ENCODE measurements at places on chromosomes 4 and X. TPM values are rescaled to one million over a fixed set of nuclear protein-coding genes. Genes with fewer than 3 reads are reported as not detected.

SFRP2 gene
- not detected for total RNA-seq

RAB9A gene
- total RNA-seq: 13.5 TPM

DNA sequence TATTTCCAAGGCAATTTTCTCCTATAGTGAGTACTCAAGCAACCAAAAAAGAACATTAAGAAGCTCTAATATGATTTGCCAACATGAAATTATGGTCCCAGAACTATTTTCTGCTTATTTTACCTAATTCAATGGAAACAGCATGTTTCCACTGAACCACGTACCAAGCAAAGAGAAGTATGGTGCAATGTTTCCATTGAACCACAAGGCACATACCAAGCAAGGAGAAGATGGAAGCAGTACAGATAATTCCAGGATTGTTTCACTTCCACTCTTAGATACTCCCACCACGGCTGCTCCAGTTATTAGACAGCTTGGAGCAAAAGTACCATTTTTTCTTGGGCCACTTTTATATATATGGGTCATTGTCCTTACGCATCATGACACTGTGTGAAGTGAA lies 164.9 kb downstream of the RNF150 start:
- DNase-seq: no peak

GRCh38 chr4:161823450-161823849 lies 340.4 kb downstream of the FSTL5 start:
- no peak for DNase-seq

GRCh38 chrX:1076871-1077651 lies 135.4 kb downstream of the CRLF2 start:
- no peak for DNase-seq

DNA sequence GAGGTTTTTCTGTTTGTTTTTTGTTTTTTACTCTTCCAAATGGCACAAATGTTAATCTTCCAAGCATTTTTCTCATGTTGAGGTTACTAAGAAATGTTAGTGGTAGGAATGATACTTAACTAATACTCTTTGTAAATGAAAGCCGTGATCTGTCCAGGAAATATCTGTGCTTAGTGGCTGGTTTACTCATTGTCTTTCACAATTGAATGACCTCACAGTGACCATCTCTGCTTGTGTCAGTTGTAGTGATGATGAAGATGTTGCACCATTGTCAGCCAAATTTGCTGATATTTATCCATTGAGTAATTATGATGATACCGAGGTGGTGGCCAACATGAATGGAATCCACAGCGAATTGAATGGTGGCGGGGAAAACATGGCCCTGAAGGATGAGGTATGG lies 93.5 kb downstream of the TNIP2 start:
- DNase-seq: no peak

SNX12 gene
- total RNA-seq: 46.1 TPM

- DNase-seq: no peak
Measured at GRCh38 chr4:41796545-41797210, 48.2 kb upstream of the PHOX2B start.

SOX3 gene
- not detected for total RNA-seq

GRCh38 chr4:72568959-72569718 lies at the start of gene ADAMTS3:
TSS of gene ADAMTS3 (minus strand) at chr4:72569221. CDS start at chr4:72568762, 459 bp downstream.
- DNase-seq: peak; percentile 46

DNA sequence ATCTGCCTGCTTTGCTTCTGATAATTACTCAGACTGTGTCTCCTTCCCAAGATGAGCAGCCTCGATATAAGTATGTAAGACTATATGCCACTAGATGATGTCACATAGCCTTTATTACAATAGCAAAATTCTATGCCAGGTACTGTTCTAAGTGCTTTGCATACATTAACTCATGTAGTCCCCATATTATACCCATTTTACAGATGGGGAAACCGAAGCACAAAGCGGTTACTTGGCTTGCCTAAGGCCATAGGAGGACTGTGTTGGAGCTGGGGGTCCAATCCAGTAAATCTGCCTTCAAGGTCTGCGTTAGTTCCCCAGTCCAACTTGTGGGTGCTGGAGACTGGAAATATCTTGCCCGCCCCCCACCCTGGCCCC lies 826 bp upstream of the SCML1 start:
- no peak for DNase-seq

DNA sequence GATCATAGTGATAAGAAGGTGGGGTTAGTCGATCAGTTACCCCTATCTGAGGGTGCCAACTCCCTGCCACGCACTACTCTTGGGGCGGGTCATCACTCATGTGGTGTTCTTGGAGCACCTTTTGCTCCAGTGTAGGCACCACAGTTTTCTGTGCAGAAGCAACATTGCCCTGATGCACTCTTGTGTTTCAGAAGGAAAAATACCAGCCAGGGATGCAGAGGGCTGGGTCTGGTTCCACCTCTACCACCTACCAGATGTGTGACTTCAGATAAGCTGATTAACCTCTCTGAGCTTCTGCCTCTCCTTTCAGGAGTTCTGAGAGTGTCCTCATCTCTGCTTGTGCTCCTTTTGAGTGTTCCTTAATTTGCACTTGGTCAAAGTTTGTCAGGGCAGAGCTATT lies 29.9 kb upstream of the PROM1 start:
- no peak for DNase-seq

KIAA1210 gene
- total RNA-seq: not detected

DNA sequence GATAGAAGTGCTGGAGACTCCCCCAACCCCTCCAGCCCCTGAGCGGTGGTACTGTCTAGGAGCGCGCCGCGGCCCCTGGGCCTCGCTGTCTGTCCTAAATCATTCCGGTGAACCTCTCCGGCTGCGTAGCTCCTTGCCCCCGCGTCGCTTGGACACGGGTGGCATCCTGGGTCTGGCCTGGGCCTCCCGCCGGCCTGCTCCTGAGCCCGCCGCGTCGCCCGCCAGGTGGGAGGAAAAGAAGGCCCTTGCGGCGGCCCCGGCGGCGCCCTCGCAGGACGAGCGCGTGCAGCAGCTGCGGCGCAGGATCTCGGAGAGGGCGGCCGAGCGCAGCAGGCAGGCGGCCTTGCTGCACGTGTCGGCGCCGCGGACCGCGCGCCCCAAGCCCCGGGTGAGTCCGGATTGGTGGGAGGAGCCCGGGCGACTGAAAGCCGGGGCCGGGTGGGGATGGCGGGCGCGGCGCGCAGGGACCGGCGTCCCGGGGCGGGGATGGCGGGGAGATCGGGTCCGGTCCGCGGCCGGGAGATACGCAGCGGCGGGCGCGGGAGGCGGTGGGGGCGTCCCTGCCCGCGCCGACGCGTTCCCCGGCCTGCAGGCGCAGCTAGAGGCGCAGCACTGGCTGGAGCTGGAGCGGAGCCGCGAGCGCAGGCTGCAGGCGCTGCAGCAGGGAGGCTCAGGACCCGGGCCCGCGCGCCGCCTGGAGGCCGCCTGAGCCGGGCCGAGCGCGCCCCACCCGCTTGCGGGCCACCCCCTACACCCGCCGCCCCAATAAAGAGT lies 6.5 kb upstream of the RNF4 start:
- peak; percentile 79 for DNase-seq

TEX13D gene
- not detected for total RNA-seq

GRCh38 chrX:153869473-153870287 lies 16.3 kb downstream of the L1CAM start:
- no peak for DNase-seq

DNA sequence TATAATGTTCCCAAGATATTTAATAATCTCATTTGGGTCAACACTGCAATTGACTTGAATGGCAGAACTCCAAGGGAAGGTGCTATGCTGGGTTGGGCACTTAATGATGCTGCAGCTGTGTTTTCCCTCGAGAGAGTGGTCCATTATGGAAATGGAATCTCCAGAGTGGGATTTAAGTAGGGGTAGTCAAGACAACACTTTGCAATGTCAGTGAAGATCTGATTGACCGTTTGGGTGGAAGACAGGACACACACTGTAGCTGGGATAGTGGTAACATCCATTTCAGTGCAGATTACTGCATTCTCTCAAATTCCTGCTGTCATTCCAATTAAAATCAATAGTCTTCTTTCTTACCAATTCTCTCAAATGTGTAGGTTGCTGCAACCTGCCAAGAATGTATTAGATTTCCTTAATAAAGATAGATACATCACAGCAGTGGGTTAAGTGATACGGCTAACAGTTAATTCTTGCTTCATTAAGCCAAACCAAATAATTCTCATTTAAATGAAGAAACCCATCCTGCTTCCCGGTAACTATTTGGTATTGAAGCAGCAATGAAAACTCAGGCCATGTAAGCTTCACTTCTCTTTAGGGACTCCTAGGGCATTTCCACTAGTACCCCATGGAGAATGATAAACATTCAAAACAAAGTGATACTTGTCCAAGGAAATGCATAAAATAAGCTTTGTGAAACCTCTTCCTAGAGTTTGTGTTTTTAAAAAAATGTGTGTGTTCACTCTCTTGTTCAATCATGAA lies 40.5 kb upstream of the RASGEF1B start:
- no peak for DNase-seq

CXXC4 gene
- total RNA-seq: 0.57 TPM

NEUROG2 gene
- 0.06 TPM for total RNA-seq

DNA sequence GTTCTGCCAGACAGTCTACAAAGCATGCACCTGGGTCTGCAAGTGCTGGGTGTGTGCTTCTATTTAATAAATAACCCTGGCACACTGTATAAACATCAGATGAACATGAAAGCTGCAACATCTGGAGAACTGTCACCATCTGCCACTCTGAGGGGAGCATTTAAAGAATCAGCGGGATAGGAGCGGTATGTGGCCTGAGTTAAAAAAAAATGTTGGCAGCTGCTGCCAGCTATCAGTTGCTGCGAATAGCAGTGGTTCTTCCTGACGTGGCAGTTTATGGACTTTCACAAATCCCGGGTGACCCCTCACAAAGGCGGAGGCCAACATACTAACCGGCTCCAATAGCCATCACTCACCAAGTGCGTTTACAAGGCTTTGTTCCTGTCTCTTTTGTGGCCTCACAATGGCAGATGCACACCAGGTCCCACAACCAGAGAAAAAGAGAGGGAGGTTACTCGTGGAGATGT lies 95.1 kb downstream of the RASL11B start:
- no peak for DNase-seq

DNA sequence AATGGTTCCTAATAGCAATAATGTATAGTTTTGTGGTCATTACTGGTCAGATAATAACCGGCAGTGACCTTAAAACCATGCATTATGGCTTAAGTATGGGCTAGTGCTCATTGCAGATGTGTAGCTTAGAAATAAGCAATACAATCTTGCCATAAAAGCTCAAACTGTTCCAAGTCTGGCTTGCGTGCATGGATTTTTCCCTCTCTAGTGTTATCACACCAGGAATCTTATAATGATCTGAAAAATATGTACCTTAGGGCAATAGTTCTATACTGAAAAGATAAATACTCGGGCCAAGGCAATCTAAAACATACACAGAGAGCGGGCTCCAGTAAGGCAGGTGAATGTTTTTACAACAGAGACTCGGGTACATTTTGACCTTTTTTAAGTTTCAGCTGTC lies 157.8 kb downstream of the DHX15 start:
- DNase-seq: no peak

DNA sequence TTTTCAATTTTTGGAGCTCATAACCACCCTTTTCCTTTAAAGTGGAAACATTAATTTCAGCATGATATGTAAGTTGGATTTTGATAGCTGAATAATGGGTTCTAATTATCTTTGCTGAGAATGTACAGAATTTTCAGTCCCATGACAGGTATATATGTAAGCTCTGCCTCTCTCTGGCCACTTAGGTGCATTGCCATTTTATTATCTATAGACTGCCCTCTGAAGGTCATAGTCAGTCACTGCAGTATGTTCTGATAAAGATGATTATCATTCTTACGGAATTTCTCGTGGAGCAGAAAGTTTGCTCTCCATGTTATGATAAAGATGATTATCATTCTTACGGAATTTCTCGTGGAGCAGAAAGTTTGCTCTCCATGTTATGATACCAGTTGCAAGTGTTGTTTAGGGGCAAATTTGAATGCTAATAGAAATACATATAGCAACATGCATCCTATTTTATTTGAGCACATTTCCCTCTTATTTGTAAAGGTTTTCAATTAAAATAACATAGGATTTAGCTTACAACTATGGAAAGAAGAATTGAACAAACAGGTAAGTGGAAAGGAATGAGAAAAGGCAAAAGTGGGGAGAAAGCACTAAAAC lies 10.4 kb downstream of the AFP start:
- DNase-seq: peak; percentile 13

- DNase-seq: peak; percentile 35
Measured at GRCh38 chr4:159103384-159103990, 608 bp downstream of the RAPGEF2 start.

SNCA gene
- 49.0 TPM for total RNA-seq

CT45A2 gene
- total RNA-seq: 0.69 TPM

- DNase-seq: no peak
Measured at GRCh38 chrX:11039926-11040325, 71.2 kb upstream of the HCCS start.

DNA sequence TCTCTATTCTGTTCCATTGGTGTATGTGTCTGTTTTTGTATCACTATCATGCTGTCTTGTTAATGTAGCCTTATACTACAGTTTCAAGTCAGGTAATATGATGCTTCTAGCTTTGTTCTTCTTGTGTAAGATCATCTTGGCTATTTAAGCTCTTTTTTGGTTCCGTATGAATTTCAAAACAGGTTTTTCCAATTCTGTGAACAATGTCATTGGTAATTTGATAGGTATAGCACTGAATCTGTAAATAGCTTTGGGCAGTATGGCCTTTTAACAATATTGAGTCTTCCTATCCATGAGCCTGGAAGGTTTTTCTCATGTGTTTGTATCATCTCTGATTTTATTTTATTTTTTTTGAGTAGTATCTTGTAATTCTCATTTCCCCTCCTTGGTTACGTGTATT lies 94.3 kb downstream of the ANAPC10 start:
- DNase-seq: no peak

PABPC1L2A gene
- not detected for total RNA-seq

DNA sequence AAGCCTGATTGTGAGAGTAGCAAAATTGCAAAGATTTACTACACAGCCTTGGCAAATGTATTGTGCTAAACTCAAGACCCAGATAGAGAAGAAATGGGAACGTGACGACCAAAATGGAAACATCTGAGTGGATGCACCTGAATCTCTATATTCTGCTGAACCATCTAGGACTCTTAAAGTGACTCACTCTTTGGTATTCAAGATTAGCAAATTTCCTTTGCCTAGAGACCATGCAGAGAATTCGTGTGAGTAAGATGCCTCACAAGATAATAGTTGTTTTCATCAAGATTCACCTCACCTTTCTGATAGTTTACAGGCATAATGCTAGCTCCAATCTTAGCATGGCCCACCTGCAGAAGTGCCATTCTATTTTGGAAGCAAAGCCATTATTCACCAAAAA lies 14.4 kb upstream of the ATOH1 start:
- no peak for DNase-seq

GRCh38 chr4:108118505-108118904 lies 50.2 kb downstream of the LEF1 start:
- peak; percentile 8 for DNase-seq

DNA sequence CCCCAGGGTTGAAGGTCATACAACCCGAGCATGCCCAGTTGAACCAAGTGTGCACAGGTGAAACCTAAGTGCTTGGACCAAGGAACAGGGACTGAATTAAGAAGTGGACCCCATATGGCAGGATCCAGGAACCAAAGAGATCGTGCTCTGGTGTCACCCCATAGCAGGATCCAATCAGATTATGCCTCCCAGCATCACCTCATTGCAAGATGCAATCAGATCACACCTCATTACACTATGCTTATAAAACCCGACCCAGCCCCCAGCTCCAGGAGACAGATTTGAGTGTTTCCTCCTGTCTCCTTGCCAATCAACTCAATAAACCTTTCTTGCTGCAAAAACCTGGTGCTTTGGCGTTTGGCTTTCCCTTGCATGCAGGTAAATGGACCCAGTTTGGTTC lies 37.6 kb downstream of the EFHC2 start:
- peak; percentile 2 for DNase-seq

GRCh38 chrX:11531226-11531625 lies 134.5 kb downstream of the ARHGAP6 start:
- peak; percentile 1 for DNase-seq

CYSLTR1 gene
- total RNA-seq: not detected

S100P gene
- not detected for total RNA-seq
